Activated T-helper 17 cell treated with anti-CD3 and anti-CD28 coated beads, Interleukin-2, amount 50 U/mL, for 72 hours (primary cell): ENCODE measurements at places on chromosomes 6 and 20. TPM values are rescaled to one million over a fixed set of nuclear protein-coding genes. Genes with fewer than 3 reads are reported as not detected.

BAG2 gene
- 5.6 TPM for total RNA-seq

CRISP2 gene
- not detected for total RNA-seq

SYNDIG1 gene
- not detected for total RNA-seq

ECI2 gene
- total RNA-seq, result 41.6 TPM

DOK5 gene
- total RNA-seq, result 0.32 TPM

TRIM15 gene
- total RNA-seq, result not detected

GSTA2 gene
- total RNA-seq, result not detected

THBS2 gene
- not detected for total RNA-seq

DNA sequence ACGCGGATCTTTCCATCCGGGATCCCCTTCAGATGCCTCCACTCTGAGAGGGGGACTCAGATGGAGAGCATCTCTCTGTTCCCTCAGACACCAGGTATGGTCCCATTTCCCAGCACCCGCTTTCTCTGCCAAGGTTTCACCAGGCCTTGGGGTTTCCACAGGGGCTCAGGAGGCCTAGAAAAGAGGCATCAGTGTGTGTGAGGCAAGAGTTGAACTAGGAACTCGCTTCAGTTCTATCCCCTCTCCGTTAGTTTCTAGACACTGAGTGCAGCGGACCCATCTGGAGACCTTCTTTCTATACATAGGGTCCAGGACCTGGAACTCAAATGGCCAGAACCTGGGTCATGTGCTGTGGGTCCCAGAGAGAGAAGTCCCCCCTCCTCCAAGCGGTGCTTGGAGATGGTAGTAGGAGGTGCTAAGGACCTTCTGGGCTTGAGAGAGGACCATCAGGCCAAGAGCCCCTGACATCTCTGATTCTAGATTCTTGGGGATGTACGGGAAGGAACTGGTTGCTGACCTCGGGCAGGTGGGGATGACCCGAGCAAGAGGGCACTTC is 2.1 kb downstream of the SLC12A5 start:
- no peak for ATAC-seq

DNA sequence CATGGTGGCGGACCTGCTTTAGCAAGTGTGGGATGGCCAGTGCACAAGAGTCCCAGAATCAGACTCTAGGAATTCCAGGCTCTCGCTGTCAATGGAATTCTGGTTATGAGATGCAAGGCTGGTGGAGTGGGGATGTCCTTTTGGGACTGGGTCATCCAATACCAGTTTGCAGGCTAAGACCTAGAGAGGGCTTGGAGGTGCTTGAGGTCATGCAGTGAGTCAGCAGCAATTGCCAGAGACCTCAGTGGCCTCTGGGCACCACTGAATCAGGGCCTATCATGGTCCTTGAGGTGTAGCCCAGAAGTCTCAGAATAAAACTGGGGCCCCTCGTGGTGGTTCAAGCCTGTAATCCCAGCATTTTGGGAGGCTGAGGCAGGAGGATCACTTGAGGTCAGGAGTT is 1.4 kb upstream of the SCRT2 start:
- no peak for ATAC-seq

DNA sequence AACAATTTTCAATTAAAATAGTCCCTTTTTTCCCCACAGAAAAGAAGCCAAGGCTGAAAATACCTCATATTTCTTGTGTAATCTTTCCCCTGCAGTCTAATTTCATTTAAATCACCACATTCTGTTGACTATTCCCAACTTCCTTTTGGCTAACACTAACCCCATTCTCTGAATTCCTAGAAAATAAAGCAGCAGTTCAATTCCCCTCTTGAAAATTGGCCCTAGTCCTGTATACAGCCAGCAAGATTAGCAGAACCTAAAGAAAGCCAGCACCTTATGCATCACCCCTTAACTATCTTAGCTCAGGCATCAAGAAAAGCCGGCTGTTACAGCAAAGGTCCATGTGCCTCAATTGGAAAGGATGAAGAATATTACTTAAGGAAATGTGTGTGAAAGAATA is 69.7 kb downstream of the MDN1 start:
- no peak for ATAC-seq

- ATAC-seq, result no peak
These were observed 264.8 kb downstream of the THBS2 start for GRCh38 chr6:168988801-168989200.

DNA sequence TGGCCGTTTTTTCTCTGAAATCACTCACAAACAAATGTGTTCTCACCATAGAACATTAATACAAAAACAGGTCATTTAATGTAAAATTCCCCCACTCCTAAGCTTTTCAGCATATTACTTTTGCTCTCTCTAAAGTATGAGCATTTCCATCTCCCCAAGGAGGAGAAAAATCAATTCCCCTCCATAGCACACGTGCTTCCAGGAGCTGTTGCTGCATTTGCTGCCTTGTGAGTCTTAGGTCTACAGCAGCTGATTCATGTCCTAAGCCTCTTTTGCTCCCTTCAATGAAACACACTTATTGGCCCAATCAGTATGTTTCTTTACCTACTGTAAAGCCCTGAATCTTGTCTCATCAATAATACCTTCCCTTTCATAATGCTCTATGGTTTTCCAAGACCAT is 6.4 kb upstream of the COL9A1 start:
- no peak for ATAC-seq

DNA sequence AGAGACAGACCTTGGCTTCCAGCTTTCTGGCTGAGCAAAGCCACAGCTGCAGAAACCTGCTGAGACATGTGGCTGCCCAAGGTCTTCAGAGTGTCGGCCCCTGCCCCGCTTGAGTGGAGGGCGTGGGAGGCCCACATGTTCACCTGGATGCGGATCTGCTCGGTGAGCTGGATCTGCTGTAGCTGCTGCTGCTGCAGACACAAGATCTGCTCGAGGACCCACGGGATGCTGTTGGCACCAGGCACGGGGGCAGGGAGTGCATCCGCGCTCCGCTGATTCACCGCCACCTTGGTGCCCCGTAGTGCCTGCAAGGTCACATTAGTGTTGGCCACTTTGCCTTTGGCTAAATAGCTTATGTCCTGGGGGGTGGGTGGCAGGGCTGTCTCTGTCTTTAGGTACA is 10.7 kb downstream of the SALL4 start:
- no peak for ATAC-seq

DNA sequence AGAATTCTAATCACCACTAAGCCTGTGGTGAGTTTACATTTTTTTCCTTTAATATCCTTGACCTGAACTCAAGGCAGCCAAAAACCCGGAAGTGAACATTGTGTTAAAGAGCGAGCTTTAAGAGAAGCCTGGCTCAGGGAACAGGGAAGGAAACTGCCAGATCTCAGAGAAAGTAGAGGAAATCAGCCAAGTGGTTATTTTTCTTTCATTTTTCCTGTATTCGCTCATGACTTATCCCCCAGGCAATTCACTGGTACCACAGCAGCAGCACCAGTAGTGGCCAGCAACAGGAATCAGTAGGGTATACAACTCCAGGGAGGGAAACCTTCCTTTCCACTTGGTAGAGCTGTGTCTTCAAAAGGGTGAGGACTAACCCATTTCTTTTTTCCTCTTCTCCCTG is 89.6 kb upstream of the HMGCLL1 start:
- ATAC-seq, result no peak

GRCh38 chr6:80151635-80152034 is 45.2 kb downstream of the BCKDHB start:
- ATAC-seq, result no peak

DNA sequence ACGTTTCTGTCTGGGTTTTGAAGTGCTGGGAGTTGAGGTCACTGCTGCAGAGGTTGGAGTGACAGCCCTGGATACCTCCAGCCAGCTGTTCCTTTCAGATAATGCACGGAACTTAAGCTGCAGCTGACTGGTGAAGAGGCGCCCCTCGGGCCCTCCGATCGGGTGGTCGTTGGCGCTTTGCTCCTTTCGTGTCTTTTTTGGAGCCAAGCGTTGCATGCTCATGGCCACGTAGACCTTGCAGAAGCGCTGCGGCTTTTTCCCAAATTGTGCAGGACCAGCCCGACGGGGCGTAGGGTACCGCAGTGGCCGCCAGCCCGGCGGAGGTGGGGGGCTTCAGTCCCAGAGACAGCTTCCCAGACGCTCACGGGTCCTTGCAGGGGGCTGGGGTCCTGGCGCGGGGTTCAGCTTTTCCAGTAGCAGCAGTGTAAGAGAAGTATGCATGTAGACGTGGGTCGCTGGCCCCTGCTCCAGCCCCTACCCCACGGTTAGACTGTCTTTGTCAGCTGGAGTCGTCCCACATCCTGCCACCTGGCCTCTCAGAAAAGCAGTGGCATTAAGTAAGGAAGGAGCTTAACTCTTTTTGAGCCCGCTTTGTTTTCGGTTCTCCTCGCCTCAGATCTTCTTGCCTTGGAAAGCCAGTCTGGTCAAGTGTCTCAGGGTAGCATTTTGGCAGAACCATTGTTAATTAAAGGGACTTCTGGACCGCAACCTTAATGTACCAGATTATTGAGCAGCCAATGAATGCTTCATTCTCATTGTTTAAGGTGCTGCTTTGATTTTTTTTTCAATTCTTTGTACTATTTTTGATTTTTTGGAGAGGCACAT is 838 bp downstream of the TNFAIP3 start:
- ATAC-seq, result peak; percentile 16

DNA sequence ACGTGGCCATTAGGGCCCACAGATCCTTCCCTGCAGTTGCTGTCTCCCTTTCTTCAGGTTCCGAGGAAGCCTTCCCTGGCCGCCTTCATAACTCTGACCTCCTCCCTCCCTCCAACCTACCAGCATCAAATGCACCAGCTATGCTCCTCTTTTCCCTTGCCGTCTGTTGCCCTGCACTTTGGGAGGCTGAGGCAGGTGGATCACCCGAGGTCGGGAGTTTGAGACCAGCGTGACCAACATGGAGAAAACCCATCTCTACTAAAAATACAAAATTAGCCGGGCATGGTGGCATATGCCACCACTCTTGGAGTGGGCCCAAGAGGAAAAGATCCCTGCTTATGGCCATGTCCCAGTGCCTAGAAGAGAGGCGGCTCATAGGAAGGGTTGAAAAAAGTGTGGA is 31.8 kb downstream of the RNASET2 start:
- ATAC-seq, result no peak
